K562 (cell line): ENCODE measurements at places on chromosomes 11 and 22. TPM values are rescaled to one million over a fixed set of nuclear protein-coding genes. Genes with fewer than 3 reads are reported as not detected.

GRCh38 chr11:116913000-116913399 is 75.6 kb upstream of the APOA1 start:
- H3K27me3 ChIP-seq = no peaks in the 10 kb centered on the region
- no peak overlapping the region for H3K27ac ChIP-seq
- no peaks in the 10 kb centered on the region for H3K4me1 ChIP-seq
- no peak overlapping the region for H3K4me3 ChIP-seq

GRCh38 chr22:32328306-32329201 is 29.1 kb upstream of the RFPL3 start:
- DNase-seq = no peak
- H3K27ac ChIP-seq = no peak overlapping the region
- H3K36me3 ChIP-seq = no peaks in the 10 kb centered on the region

DNA sequence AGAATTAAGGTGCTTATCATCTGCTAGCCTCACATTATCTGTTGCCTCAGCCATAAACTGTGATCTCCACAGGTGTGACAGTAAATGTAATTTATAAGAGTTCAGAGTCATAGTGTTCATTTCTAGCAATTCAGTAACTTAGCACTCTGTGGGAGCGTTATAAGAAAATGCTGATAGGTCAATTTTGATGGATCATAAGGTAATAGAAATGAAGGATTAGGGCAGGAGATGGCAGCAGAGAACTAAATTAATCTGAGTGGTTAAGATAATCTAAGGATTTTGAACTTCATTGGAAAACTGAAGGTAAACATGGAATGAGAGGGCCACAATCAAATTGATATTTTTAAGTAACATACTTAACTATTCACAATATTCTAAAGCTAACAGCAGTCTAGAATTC is 26.5 kb upstream of the SLC22A9 start:
- no peak overlapping the region for H3K27ac ChIP-seq
- no peak for DNase-seq
- no peaks in the 10 kb centered on the region for H3K27me3 ChIP-seq
- no peaks in the 10 kb centered on the region for H3K36me3 ChIP-seq

DNA sequence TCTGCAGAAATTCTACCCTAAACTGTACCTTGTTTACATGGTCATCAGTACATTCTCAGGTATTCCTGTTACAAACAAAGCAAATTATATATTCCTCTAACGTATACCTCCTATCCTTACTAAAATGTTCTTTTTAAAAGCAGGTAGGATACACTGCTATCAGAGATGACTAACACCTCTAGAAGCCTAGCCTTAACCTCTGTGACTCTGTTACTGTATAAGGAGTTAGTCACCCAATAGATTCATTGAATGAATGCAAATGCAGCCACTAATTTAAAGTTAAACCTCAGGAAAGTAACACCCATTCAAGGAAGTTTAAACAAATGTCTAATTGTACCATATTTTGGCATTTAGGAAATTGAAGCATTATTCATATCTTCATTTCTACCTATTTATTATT is 82.2 kb downstream of the FCHSD2 start:
- no peak for DNase-seq
- no peaks in the 10 kb centered on the region for H3K27me3 ChIP-seq
- H3K27ac ChIP-seq = no peak overlapping the region
- no peaks in the 10 kb centered on the region for H3K36me3 ChIP-seq
- H3K4me1 ChIP-seq = no peaks in the 10 kb centered on the region; the same call in 1 of the 2 replicates

- H3K27ac ChIP-seq = no peak overlapping the region
- no peaks in the 10 kb centered on the region for H3K36me3 ChIP-seq
- no peaks in the 10 kb centered on the region for H3K4me1 ChIP-seq
- H3K27me3 ChIP-seq = no peaks in the 10 kb centered on the region; the same call in 2 of the 3 replicates
Observed at GRCh38 chr22:44384563-44385295, 72.0 kb upstream of the SHISAL1 start.

C11orf24 gene
- total RNA-seq = 64.9 and 66.0 TPM in 2 replicates
